Left renal pelvis (tissue), 4 donors: ENCODE measurements at places on chromosomes 1 and 21. TPM values are rescaled to one million over a fixed set of nuclear protein-coding genes. Genes with fewer than 3 reads are reported as not detected.

DNA sequence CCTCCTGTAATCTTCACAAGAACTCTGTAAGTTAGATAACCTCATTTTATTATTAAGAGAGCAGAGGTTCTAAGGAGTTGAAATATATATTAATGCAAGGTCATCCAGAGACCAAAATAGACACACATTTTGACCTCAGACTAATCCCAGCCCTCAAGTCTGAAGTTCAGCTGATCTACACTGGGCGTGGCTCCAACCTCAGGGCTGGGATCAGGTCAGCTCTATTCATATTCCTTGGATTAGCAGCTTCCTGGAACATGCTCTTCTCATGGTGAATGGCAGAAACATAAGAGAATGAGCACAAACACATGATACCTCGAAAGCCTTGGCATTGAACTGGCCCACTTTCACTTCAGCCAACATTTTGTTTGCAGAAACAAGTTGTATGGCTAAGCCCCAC is 200.8 kb upstream of the ST6GALNAC5 start:
- DNase-seq: no peak

- DNase-seq: no peak
These were observed 6.5 kb downstream of the CACHD1 start for GRCh38 chr1:64476251-64476952.

GRCh38 chr1:2233997-2234761 is 6.1 kb downstream of the SKI start:
- no peak for DNase-seq

DNA sequence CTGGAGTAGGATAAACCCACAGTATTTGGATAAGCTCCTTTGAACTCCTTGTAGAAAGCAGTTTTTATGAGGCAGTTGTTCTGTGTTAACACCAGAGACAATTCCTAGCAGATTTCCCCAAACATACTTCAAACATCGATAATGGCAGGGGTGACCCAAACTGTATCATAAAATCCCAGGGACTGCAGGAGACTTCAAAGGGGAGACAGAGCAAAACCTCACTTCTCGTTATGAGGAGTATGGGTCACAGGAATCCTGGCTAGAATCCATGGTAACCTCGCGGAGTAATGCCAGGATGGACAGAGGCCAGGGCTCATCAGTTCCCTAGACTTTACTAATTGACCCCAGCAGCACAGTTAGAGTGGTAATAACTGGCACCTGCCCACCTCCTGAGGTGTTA is 148.0 kb downstream of the DHRS3 start:
- no peak for DNase-seq

DNA sequence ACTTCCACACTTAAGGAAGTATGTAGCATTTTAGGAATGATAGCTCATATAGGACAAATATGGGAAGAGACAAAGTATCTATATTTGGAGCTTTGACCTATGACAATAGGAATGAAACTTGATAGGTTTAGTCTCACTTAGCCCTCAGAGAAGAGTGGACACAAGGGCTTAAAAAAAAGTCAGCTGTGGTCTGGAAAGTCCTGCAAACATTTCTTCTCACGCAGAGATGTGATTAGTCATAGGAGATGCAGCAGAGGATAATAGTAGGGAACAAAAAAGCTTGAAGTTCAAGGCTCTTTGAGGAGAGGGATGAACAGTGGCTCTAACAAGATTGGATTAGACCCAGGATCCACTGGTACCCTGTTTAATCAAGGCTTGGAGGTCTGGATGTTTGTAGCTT is 14.8 kb upstream of the RNF220 start:
- no peak for DNase-seq

DNA sequence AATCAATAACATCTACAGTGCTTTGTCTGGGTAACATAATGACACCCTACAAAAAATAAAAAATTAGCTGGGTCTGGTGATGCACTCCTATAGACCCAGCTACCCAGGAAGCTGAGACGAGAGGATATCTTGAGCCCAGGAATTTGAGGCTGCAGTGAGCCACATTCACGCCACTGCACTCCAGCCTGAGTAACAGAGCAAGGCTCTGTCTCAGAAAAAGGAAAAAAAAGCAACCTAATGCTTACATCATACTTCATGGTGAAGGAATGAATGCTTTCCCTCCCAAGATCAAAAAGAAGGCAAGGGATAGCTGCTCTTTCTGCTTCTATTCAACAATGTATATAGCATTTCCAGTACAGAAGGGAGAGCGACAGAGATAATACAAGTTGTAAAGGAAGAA is 24.2 kb upstream of the CTTNBP2NL start:
- DNase-seq: no peak

DNA sequence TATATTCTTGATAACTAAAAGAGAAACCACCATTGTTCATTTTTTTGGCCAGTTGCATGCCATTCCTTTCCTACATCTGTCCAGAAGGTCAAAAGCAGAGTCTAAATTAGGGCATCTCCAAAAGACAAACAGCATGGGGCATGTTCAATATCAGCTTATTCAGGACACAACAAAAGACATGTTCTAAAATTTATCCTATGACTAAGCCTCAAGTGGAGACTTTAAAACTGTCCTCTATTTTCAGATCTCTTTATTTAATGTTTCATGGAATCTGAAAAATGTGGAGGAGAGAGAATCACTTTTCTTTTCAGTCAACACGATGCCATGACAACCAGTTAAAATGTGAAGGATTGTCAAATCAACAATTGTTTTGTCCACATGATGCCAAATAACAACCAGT is 303.4 kb upstream of the PRMT6 start:
- DNase-seq: no peak

DNA sequence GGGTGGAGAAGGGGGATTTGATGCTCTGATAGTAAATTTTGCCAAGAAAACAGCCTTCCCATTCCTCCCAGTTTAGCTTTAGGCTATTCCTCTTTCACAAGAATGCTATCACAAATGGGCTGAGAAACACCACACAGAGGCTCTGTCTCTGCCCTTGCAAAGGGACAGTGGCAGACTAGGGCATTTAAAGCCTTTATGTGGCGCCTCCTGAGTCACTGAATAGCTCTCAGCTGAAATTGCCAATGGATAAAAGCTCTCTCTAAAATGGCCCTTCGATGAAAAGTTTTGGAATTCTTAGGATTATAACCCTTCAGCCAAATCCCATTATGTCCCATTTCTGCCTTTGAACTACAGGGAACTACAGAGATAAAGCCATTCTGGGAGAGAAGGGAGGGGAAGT is 1000.4 kb downstream of the ADGRL2 start:
- no peak for DNase-seq

DNA sequence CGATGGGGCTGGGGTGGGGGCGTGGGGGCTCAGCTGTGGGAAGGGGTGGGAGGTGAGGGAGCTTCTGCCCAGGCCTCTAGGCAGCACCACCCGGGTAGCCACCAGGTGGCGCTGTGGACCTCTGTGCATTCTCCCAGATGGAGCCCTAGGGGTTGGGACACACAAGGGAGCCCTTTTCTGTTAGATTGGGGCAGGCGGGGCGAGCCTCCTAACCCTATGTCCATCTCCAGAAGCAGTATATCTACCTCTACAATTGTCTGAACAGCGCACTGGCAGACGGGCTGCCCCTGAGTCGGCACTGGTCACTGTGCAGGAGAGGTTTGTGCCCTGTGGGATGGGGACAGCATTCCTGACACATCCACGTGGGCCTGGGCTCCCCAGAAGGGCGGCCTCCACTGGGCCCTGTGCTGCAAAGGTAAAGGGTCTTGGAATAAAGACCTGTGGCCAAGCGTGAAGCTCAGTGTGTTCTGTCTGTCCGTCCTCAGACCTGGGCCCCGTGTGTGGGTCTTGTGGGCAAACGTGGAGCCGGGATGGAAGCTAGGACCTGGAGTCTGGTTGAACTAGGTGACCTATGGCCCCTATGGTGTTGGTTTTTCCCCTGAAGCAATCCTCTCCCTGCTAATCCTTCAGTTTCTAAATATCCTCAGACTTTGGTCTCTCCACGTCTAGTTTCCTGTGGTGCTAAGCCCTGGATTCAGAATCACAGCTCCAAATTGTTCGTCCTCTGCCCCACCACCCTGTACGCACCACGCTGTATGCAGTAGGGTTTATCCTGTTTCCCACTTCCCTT is 4.4 kb upstream of the LGR6 start:
- DNase-seq: no peak

DNA sequence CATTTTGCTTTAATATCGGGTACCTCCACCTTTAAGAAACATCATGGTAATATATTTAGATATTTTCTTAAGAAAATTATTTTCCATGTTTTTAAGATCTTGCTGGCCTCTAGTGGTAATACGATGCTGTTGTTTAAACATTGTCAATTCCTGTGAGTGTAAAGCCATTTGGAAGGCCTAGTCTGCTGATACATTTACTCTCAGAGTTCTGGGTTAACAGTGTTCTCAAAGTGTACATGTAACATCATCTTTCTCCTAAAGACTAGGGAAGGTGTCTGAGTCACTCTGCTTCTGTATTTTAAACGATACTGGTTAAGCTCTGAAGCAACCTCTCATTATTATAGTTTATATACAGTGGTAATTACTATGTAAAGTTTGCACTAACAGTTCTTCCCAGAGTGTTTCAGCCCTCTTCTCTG is 189.1 kb downstream of the RASAL2 start:
- no peak for DNase-seq

DNA sequence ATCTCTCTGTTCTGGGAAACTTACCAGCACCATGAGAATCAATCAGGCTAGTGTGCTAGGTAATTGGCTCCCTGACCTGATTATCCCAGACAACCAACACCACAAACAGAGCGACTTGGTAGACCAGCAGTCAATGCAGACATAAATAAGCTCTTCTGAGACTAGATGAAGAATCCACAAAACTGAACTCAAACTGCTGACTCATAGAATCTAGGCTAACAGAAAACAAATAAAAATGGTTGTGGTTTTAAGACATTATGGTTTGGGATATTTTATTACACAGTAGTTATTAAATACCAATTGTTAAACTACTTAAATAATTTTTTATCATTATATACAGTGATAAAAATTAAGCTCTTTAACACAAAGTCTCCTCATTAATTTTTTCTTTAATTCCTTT is 535.7 kb downstream of the COL11A1 start:
- DNase-seq: no peak

GRCh38 chr1:19647643-19648042 is 3.5 kb downstream of the NBL1 start:
- no peak for DNase-seq

CSMD2 gene
- 0.87 TPM for polyA plus RNA-seq

INSRR gene
- 1.0 TPM for polyA plus RNA-seq

ZNF683 gene
- polyA plus RNA-seq: not detected

CYP4A22 gene
- polyA plus RNA-seq: 8.2 TPM

HP1BP3 gene
- 286 TPM for polyA plus RNA-seq

OR14K1 gene
- not detected for polyA plus RNA-seq

SPSB1 gene
- polyA plus RNA-seq: 11.9 TPM

LAPTM5 gene
- 16.9 TPM for polyA plus RNA-seq

KISS1 gene
- polyA plus RNA-seq: not detected

OR2L13 gene
- 0.11 TPM for polyA plus RNA-seq

PLA2G2C gene
- polyA plus RNA-seq: 0.26 TPM
